ENCODE measurements at places on chromosomes 2 and 18. TPM values are rescaled to one million over a fixed set of nuclear protein-coding genes. Genes with fewer than 3 reads are reported as not detected.

- DNase-seq: no peak
Measured at GRCh38 chr2:96231316-96231715, 22.7 kb upstream of the STARD7 start.

DNA sequence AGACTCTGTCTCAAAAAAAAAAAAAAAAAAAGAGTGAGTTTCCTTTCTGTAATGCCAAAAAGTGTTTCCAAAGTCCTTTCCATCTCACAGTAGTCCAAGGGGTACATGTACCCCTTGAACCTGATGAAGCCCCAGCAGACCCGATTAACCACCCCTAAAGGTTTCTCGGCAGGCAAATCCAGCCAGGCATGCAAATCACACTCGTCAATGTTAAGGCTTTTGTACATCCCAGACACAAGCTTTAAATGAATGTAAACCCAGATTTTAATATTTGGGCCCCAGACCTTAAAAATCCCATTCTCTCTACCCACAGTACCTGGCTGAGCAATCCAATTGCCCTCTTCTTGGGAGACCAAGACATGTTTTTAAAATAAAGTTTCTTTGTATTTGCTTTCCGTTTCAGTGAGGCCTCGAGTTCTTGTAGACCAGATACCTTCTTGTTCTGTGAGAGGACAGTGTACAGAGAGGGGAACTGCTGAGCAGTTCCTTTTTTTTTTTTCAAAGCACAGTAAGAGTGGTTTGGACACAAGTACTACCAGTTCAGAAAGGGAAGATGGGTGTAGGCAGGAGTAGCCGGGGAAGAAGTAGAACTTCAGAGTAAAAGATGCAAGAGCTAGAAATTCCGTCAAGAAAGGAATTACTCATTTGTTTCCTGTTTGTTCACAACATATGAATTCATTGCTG is at the start of gene NLRC4:
Gene NLRC4 (minus strand): TSS at position 465 of the 684 bp plus-strand sequence. CDS start 8,111 bp downstream, outside the sequence.
- DNase-seq: no peak

GRCh38 chr18:33210575-33211189 is 229.8 kb downstream of the CCDC178 start:
- peak; percentile 12 for DNase-seq

DNA sequence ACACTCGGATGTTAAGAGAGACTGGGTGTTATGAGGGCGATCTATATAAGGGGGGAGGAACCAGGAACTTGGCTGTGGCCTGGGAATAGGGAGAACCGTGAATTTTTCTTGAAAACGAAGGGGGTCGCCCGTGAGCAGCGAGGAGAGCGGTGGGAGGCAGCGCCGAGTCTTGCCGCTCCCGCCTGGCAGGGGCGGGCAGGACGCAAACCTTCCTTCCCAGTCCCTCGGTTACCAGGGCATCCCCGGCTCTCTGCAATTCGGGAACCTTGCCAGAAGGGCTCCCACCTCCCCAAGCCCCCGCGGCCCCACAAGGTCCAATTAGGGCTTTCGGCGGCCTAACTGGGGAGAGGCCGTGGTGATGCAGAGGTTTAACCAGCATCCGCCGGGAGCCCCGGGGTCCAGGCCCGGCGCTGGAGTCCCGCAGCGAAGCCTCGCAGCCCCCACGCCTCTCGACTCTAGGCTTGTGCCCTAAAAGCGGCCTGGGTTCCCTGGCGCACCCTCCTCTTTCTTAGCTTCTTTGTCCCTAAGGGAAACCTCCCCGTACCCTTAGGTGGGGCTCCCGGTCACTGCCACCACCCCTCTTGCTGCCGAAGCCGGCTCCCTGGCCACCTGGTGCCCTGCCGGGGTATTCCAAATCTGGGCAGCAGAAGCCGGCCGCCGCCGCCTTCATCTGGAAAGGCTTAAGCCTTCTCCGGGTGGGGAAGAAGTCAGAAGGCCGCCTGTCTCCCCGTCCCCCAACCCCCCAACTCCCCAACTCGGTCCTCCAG is 680 bp upstream of the FHOD3 start:
- peak; percentile 86 for DNase-seq

GRCh38 chr2:70420143-70420542 is 118.3 kb upstream of the FAM136A start:
- no peak for DNase-seq

AGBL5 gene
- 47.8 TPM for polyA plus RNA-seq

All from SK-N-SH (cell line).